ENCODE measurements at places on chromosomes 16 and 17.

- no peak for DNase-seq
These were observed 15.5 kb downstream of the UBALD2 start for GRCh38 chr17:76280650-76281049.

DNA sequence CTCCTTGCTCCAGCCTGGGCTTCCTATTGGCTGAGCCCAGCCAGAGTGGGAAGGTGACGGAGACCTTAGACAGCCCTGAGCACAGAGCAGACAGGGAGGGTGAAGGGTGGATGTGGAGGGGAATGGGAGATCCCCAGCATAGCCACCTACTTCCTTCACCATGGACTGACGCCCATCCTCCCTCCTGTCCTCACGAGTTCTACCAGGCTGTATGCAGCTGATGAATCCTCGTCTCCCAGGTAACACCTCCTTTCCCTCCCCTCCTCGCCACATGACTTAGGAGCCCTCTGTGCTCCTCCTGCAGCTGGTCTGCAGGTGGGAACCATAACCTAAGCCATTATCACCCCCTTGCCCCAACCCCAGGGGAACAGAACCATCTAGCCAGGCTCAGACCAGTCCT, 9.0 kb upstream of the CRHR1 start:
- no peak for DNase-seq

DNA sequence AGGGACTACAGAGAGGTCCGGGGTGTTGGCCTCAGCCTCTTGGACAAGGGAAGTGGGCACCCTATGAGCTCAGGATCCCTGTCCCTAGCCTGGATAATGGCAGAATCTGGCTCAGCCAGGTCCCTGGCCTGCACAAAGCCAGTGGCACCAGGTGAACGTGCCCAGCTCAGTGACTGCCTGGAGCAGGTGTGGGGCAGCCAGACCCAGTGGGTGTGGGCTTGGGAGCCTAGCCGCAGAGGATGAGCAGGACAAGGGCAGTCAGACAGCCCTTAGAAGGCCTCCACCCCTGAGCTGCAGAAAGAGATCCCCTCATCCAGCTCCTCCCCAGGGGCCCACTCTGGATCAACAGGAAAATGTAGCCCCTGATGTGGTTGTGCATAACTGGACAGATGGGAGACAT, 585.3 kb downstream of the KCNJ18 start:
- no peak for DNase-seq

GRCh38 chr17:62791767-62792446, 16.2 kb downstream of the MARCHF10 start:
- DNase-seq: no peak

DNA sequence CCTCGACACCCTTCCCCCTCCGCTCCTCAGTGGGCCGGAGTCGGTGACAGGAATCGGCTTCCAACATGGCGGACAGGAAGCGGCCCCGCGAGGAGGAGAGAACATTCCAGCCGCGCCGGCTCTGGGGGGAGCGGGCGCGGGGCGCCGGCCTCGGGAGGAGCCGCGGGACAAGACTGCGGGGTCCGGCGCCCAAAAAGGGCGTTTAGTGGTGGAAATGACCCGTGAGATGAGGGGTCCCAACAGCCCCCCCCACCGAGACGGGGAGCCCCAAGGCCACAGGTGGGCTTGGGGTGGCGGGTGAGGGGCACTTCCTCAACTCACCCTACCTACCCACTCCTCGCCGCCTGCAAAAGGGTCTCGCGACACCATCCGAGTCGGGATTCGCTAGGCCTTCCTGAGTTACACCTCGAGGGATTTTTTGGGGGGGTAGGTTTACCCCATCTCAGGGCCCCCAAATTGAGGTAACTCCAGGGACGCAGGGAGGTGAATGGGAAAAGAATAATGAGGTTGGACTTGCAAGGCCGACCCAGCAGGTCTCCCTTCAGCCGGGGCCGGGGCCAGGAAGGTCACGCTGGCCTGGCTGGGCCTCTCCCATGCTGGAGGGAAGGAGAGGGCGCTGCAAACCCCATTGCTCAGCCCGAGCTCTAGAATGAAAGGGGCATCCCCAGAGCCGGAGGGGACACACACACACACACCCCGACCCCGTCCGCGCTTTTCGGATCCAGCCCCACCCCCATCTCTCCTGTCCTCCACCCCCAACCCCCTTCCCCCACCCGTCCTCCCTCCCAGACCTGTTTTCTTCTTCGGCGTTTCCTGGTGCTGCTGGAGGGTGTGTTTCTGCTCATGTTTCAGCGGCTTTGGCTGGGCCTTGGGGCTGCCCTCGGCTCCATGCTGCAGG, 707 bp downstream of the NUFIP2 start:
- DNase-seq: peak; percentile 73

DNA sequence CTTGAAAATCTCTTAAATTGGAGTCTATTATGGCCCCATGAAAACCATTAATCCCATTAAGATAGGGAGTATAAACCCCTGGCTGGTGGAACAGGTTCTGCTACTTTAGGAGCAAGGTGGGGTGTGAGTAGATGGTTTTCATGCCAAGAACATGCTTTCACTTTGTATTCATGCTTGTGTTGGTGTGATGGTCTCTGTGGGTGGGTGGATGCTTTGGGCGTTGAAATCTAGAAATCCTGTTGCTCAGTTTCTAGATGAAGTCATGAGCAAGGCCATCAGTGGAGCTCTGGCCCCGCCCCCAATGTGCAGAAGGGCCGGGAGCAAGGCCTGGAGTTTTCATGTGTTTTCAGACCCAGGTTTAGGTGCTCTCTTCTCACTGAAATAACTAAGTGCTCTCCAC, 20.1 kb downstream of the PLD6 start:
- peak; percentile 59 for DNase-seq

- no peak for DNase-seq
These were observed 5.6 kb downstream of the SPHK1 start for GRCh38 chr17:76390003-76390421.

DNA sequence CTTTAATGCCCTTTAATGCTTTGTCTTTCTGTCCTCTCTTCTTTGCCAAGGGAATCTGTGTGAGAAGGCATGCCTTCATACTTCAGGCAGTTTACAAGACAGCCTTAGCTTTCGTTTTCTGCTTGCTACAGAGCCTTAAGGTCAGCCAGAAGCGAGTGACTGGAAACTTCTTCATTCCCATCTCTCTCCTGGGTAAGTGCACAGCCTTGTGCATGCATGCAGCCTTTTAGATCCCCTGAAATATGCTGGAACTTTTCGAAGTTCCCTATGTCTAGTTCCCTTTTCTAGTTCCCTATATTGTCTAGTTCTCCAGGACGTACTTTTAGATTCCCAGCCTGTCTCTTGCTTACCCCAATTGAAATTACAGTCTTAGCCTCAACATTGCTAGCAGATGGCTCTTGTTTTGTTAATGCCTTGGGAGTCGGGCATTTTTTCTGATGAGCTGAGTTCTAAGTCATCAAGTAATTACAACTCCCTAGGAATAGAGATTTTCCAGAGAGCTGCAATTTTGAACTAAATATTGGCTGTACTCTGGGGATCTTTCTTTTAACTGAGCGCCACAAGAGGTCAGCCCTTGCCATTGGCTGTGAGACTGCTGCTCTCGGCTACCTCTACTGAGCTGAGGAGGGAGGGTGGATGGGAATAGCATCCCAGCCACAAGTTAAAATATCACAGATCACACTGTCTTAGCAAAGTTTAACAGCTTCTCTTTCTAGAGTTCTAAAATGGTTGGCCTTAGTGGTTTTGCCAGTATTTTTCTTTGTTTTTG, 22.7 kb upstream of the PPM1D start:
- no peak for DNase-seq

- DNase-seq: no peak
These were observed 81.0 kb upstream of the BRD7 start for GRCh38 chr16:50449800-50450199.

DNA sequence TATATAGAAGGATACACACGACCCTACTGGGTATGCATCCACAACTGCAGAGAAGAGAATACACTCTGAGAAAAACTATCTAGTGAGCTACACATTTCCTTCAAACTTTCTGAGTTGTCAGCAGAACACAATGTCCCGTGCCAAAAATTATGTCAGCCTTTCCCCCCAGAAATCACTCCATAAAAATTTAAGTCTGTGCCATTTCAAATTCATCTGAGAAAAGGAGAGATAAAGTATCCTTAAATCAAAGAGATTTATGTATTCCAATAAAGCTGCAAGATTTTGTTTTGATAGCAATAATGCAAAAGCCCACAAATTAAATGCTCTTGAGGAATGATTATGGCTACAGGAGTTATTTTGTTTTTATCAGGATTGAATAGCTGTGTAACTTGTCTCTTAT, 760.1 kb downstream of the CDH11 start:
- no peak for DNase-seq

DNA sequence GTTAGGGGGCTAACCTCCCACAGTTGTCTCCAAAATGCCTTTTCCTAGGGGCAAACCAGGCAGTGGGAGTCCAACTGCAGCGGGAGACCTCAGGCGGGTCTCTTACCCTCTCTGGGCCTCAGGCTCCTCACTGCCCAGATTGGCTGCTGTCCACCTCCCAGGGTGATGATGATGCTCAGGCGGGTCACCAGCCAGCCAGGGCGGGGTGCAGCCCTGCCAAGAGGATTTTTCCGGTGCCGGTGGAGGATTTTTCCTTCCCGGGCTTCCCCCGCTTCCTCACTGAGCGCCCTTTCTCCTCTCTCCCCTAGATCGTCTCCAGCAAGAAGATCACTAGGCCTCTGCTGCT, 22.8 kb downstream of the CPNE2 start:
- no peak for DNase-seq

DNA sequence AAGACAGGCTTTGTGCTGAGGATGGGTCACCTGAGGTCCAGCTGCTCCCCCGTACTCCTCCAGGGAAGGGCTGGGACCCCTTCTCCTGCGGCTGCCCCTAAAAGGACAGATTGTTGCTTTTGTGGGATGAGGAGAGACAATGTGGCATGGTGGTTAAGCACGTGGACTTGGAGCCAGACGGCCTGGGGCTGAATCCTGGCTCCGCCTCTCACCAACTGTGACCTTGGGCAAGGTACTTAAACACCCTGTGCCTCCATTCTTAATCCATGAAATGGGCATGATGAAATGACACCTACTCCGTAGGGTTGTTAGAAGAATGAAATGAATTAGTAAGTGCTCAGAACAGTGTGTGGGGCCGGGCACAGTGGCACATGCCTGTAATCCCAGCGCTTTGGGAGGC, 39.6 kb upstream of the PLCG2 start:
- no peak for DNase-seq

DNA sequence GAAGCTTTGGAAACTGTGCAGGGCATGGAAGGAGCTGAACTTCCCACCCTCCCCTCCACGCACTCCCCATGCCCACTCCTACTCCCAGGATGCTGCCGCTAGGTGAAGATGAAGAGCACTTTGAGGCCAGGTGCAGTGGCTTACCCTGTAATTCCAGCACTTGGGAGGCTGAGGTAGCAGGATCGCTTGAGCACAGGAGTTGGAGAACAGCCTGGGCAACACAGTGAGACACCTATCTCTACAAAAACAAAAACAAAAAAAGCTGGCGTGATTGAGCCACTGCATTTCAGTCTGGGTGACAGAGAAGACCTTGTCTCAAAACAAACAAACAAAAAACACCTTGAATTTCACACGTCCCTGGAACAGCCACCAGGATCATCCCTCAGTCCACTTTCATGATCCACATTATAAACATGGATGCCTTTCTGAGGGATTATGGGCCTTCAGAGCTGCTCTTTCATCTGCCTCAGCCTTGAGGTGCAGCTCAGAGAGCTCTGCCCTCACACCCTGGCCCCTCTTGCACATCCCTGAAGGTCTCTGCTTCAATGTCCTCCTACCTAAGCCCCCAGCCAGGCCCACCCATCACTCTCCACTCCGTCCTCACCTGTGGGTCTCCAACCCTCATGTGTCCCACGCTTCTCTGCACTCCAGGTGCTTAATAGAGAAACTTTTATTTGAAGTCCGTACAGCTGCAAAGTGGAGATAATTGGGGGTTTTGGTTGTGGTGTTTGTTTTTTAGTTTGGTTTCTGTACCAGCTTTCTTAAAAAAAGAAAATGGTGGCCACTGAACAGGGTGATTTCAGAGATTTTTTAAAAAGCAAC, 25.8 kb downstream of the PHB1 start:
- no peak for DNase-seq

- DNase-seq: peak; percentile 38
These were observed 32.8 kb upstream of the ETV4 start for GRCh38 chr17:43578699-43579565.

DNA sequence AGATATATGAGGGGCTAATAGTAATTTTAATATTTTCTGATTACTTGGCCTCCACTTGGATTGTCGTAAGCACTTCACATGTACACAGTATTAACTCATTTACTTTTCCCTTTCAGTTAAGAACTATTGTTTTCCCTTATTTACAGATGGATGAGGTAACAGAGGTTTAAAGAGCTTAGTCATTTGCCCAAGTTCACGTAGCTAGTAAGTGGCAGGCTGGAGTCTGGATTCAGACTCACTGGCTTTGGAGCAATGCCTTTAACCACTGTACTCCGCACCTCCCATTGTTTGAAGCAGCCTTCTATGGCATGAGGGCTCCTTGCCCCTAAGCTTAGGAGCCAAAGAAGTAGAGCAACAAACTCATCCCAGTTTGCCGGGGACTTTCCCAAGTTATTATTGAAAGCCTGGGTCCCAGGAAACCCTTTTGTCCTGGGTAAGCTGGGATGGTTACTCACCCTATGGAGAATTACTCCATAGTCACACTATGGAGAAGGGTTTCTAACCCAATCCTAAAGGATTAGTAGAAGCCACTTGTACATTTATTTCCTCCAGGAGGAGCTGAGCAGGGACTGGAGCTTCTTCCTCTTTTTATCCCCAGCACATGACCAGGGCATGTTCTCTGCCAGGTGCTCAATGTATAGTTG, 12.3 kb downstream of the FOXL1 start:
- DNase-seq: no peak

GRCh38 chr17:64006361-64007088, 8.4 kb downstream of the PRR29 start:
- DNase-seq: no peak

GRCh38 chr17:81523402-81524038, 4.7 kb upstream of the FSCN2 start:
- no peak for DNase-seq

DNA sequence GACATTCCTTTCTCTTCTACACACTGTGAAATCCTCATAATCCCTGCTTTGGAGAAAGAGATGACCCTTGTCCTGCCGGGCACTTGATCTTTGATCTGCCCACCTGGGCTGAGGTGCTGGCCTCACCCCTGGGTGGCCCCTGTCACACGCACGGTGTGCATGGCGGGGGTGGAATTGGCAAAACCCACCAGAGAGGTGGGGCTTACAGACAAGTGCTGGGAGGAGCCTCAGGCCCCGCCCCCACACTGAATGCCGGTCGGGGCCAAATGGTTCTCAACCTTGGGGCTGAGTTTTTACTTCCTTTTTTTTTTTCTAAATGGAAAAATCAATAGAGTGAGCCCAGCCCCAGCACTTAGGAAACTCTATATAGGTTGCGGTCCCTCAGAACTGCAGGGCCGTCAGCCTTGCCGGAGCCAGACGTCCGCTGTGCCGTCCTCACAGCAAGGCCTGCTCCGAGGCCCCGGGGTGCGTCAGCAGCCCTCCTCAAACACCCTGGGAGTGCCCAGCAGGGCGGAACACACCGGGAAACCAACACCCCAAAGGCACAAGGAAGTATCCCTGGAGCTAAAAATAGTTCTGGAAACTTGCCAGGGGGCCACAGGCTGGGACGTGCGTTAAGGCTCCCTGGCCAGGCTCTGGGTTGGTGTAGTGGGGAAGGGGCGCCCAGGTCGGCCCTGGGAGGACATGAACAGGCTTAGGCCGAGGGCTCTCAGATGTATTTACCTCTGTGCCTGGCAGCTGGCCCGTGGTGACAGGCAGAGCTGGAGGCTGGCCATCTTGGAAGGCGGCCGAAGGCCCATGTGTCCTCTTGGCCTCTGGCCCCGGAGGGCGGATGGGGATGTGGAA, 11.0 kb downstream of the GPRC5C start:
- DNase-seq: peak; percentile 50
